ENCODE measurements at places on chromosomes 1 and 21. TPM values are rescaled to one million over a fixed set of nuclear protein-coding genes. Genes with fewer than 3 reads are reported as not detected.

SMIM12 gene
- total RNA-seq: 21.7 TPM

CELSR2 gene
- total RNA-seq: 1.2 TPM

SH2D5 gene
- 0.13 TPM for total RNA-seq

AADACL4 gene
- 0.04 TPM for total RNA-seq

BMP8B gene
- 0.71 TPM for total RNA-seq

SYNJ1 gene
- 3.6 TPM for total RNA-seq

TMEM82 gene
- not detected for total RNA-seq

All from muscle of leg (tissue), 16 donors.